PC-9 (cell line): ENCODE measurements at places on chromosomes 5 and 9.

GRCh38 chr5:151469992-151470391, 22.6 kb downstream of the SLC36A1 start:
- DNase-seq = no peak

DNA sequence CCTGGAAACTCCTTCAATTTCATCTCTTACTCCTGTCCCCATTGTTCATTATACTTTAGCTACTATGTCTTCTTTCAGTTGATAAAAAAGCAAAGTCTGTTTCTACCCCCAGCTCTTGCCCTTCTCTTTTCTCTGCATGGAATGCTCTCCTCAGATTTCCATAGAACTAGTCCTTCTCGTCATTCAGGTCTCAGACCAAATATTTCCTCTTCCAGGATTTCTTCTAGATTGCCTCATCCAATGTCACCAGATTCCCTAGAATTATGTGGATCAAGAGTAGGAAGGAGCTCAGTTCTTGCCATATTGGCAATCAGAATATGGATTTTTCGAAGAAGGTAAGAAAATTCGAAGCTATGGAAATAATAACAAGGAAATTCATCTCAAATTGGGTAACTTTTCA, 176.1 kb downstream of the GABRG2 start:
- DNase-seq = no peak

- DNase-seq = no peak
Measured at GRCh38 chr9:114031948-114032840, 45.9 kb downstream of the AMBP start.

DNA sequence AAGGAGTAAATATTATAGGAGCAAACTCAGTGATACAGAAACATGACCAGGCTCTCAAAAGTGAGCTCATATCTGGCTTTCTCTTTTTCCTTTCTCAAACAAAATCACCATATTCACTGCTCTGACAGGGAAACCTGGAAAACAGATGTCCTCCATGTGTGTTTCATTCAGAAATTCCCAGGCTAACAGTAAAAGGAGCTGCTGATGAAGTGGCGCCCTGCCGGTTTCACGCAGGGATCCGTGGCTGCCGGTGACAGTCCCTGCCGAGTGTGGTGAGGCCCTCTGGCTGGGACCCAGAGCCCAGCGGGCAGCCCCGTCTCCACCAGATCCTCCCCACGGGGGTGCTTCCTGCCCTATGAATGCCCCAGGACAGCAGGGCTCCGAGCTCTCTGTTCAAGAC, 208.1 kb downstream of the GNA14 start:
- no peak for DNase-seq

DNA sequence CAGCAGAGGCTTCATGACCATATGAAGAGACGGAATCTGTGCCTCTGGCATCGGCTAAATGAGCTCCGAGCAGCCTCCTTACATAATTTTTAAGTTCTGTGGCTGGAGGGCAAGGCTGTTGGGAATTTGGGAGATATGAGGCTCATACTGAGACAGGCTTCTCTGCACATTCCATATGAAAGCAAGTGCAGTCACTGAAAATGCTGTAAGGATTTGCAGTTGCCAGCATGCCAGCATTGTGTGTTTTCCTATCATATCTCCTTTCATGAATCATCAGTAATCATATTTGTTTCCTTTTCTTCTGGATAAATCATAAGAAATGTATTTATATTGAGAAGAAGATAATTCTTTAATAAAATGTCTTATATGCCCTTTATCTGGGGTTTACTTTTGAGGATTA, 775.4 kb downstream of the SEMA5A start:
- DNase-seq = no peak

DNA sequence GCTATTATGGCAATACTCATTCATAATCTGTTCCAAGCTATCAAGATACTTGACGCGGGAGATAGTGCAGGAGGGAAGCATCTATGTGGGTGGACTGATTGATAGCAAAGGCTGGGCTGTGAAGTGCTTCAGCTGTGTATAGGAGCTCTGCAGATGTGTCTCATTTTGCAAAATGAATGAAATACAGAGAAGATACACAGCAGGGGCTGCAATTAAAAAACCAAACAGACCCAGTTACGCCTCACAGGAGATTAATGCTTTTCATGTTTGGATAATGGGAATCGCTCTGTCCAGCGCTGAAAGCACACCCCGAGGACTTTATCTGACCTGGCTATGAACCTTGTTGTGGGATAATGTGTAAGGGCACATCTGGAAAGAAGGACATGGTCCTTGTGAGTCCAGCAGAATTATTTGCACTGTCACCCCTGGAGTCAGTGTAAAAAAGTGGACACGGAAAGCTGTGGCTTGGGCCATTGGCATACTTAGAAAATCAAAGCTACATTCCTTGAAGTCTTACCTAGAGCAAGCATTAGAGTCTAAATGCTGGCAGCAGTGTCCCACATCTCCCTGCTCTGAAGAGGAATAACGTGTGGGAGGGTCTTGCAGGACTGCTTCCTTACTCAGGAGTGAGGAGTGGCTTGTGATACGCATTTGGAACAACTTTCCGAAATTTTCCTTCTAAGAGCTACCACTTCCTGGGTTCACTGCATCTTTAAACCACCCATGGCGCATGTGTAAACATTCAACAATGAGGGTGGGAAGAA, 2.6 kb downstream of the SH3RF2 start:
- DNase-seq = no peak

GRCh38 chr5:135952683-135953082, 2.1 kb downstream of the LECT2 start:
- no peak for DNase-seq

- DNase-seq = no peak
Measured at GRCh38 chr9:134838651-134839454, 41.8 kb upstream of the FCN2 start.
